ENCODE measurements at places on chromosomes 4 and X.

GRCh38 chr4:907691-908425 is 24.3 kb downstream of the GAK start:
- no peak for DNase-seq

DNA sequence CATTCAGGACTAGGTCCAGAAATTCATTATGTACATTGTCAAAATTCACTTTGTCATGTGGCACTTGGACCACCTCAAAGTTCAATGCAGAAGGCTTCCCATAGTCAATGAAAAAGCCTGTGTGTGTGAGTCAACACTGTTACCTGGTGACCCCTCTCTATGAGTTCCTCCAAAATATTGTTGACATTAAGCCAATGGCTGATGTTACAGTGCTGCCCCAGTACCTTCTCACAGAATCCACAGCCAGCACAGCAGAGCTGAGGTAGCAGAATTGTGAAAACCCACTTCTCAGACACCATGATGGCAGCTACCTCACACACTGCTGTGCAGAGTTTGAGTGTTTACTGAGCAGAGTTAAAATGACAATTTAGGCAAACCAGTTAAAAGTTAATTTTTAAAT is 22.4 kb upstream of the UGT2B4 start:
- no peak for DNase-seq

DNA sequence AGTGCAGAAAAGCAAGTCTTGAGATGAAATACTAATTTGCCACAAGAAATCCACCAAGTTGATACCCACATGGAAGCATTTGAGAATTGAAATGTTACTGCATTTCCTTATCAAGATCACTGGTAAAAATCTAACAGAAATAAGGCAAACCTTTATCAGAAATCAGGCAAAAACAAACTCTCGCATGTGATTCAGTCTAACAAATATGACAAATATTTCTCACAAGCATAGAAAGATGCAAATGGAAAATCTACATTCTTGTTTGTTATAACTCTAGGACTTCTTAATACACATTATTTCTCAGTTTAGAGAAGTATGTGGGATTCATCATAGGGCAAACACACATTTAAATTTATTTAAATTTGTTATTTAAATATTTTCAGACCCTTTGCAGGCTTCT is 52.9 kb downstream of the TXK start:
- no peak for DNase-seq

GRCh38 chr4:41631523-41631922 is 93.6 kb downstream of the LIMCH1 start:
- no peak for DNase-seq

DNA sequence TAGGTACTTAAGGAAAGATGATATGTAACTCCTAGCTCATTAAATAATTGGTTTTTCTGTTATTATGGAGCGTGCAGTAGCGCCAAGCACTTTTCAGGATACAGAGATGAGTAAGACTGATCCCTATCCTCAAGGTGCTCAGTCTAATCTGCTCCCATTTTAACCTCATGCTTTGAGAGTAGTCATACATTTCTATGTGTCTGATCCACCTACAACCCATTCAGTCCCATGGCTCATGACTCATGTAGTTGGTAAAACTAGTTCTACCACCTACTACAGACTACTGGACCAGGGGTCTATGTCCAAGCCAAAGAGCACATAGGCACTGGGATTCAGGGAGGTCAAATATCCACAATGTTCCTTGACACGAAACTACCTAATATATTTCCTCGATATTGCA is 60.8 kb downstream of the TMEM154 start:
- DNase-seq: no peak

GRCh38 chr4:152843481-152844090 is 63.8 kb downstream of the ARFIP1 start:
- no peak for DNase-seq

GRCh38 chr4:154329268-154329868 is 162.2 kb downstream of the DCHS2 start:
- no peak for DNase-seq

GRCh38 chrX:31091819-31092218 is 20.0 kb upstream of the FTHL17 start:
- no peak for DNase-seq
